ENCODE measurements at places on chromosomes 6 and 20.
A peak's percentile ranks its signal among the peaks of the same experiment; 100 is the strongest.

GRCh38 chr6:36751091-36751490 lies 53.5 kb downstream of the RAB44 start:
- no peak for DNase-seq

GRCh38 chr6:97218912-97219311 lies 64.1 kb downstream of the MMS22L start:
- DNase-seq: no peak

DNA sequence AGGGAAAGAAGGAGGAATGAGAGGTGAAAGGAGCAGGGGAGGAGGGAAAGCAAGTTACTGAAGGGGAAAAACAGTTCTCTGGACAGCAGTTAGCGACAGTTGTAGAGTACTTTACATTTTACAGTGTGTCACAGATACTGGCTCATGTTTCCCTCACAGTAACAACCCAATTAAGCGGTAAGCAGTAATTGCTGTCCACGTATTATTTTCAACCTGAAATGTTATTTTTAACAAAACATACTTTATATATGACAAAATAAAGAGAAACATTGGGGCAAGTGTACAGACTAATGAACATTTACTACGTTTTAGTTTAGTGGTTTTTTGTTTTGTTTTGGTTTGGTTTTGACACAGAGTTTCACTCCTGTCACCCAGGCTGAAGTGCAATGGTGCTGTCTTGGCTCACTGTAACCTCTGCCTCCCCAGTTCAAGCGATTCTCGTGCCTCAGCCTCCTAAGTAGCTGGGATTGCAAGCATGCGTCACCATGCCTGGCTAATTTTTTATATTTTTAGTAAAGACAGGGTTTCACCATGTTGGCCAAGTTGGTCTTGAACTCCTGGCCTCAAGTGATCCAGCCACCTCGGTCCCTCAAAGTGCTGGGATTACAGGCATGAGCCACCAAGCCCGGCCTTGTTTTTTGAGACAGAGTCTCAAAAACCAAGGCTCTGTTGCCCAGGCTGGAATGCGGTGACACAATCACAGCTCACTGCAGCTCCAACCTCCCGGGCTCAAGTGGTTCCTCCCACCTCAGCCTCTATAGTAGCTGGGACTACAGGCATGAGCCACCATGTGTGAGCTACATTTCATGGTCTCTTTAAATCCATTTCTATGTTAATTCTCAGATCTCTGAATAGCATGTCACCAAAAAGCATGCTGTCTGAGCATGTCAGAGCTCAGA lies 22.6 kb upstream of the BTN3A2 start:
- no peak for DNase-seq

GRCh38 chr6:35128042-35128441 lies 13.1 kb downstream of the TCP11 start:
- DNase-seq: no peak

GRCh38 chr6:46896871-46897270 lies 24.9 kb downstream of the ADGRF5 start:
- no peak for DNase-seq

- DNase-seq: no peak
Observed at GRCh38 chr6:24397631-24398030, 5.1 kb upstream of the MRS2 start.

- DNase-seq: peak; percentile 64
Observed at GRCh38 chr6:49606721-49607390, 29.8 kb downstream of the RHAG start.
